ENCODE measurements at places on chromosomes 5 and 9.
A peak's percentile ranks its signal among the peaks of the same experiment; 100 is the strongest.

DNA sequence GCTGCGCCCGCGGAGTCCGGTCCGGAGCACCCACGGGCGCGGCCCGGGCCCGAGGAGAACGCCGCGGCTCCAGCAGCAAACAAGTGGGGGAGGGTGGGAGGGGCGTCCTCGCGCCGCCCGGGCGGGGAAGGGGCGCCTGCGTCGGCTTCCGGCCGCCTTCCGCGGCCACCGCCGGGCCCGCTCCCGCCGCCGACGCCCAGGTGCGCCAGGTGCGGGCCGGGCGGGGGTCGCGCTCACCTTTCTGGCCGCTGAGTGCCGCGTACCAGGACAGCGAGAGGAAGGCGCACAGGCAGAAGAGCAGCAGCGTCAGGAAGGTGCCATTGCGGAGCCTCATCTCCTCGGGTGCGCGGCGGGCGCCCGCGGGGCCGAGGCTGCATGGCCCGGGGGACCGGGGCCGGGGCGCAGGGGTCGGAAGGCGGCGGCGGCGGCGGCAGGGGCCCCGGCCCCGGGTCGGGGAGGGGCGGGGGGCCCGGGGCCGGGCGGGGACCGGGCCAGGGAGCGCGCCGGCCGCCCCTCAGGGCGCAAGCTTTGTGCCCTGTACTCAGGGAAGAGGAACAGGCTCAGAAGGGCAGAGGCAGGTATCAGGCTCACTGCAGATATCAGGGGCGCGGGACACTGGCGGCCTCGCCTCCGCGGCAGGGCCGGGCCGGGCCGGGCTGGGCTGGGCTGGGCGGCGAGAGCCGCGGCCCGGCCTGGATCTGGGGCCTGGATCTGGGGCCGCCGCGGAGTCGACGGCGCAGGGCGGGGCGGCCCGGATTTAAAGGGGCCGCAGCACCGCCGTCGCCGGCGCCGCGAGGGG lies at the start of gene MGAT4B:
TSS of gene MGAT4B (minus strand) at position 617 of the 799 bp plus-strand sequence. CDS start at position 334, 283 bp downstream.
- DNase-seq: no peak

- no peak for DNase-seq
These were observed 29.0 kb downstream of the ADRB2 start for GRCh38 chr5:148855249-148856008.

DNA sequence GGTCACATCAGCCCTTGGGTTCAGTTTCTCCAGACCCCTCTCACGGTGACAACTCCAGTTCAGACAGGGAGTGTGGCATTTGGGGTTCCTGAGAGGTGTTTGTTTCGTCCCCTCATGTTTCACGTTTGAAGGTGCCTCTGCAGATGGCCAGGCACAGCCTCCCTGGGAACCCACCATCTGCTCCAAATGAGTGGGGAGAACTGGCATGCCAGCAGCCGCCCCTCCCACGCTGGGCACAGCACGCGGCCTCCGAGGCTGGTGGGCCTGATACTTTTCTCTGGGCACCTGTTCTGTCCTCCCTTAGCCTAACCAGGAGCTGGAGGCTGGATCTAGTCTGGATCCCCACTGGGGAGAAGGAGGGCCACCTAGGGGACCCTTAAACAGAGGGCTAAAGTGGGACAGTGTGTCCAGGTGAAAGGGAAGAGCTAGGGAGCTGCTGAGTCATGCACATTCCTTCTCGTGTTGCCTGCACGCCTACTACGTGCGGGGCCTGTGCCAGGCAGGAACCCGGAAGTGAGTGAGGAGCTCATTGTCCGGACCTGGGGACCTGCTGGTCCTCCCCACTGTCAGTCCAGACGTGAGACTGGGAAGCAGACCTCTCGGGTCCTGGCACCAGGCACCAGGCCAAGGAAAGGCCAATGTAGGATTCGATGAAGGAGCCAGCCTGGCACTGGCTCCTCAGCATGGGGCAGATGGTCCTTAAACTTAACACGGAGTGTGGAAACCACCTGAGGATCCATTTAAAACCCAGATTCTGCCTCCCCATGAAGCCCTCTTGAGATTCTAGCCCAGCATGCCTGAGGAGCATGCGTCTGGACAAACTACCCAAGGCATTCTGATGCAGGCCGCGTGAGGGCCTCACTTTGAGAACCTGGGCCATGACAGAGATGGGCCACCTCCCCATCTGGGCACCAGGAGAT lies 11.7 kb downstream of the DNM1 start:
- no peak for DNase-seq

GRCh38 chr5:58868931-58869330 lies 286.1 kb downstream of the RAB3C start:
- no peak for DNase-seq

DNA sequence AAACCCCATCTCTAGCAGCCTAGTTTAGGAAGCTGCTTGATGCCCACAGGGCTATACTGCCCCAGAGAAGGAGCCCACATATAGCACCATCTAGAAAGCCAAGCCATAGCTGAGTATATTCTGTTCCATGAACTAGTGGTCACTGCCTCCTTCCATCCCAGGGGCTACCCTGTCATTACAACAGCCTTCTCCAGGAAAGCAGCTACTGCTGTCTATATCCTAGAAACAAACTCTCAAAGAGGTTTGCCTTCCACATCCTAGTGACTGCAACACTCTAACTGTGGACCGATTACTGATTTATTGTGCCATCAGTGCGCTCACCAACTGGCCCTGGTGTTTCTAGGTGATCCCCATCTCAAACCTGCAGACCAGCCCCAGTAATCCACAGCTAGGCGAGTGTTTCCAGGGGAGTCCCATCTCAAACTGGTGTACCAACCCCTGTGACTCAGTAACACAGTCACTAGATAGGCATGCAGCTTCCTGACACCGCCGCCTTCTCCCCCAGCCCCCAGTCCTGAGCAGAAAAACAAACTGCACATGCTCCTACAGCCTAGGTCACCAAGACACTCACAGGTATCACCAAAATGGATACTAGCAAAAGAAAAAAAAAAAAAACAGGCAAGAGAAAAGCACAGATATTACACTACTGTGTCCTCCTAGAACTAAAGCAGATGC lies 14.8 kb downstream of the SPTLC1 start:
- DNase-seq: no peak

- no peak for DNase-seq
These were observed 52.5 kb downstream of the ZFAND5 start for GRCh38 chr9:72312386-72312987.

DNA sequence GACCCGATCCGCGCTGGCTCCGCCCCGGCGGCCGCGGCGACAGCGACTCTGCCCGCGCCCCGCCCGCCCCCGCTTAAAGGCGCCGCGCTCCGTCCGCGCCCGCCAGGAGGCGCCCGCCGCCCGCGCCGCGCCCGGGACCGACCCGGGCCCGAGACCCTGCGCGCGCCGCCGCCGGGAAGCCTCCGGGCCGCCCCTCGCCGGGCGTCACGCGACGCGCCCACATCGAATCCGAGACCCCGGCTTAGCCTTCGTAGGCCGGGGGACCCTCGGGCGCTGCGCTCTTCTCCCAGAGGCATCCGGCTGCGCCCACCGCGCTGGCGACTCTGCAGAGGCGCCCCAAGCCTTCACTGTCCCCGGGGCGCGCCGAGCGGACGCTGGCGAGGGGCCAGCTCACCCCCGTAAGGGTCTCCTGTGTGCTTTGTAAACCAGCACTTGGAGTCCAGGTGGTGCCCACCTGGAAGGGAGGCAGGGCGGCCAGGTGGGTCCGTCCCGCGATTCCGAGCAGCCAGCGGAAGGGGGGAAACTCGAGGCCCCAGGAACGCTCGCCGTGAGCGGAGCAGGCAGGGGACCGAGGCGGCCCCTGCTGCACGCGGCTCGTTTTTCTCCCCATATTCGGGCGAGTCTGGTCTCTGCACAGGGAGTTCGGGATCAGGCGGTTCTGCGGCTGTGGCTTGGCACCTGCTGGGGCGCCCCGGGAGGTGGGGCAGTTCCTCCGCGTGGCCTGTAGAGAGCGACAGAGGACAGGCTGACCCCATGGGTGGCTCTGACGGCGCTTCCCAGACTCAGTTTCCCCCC lies 423 bp upstream of the ABCA2 start:
- DNase-seq: peak; percentile 72

- no peak for DNase-seq
These were observed 74.3 kb upstream of the TGFBR1 start for GRCh38 chr9:99030610-99031109.

GRCh38 chr5:6827526-6828219 lies 114.4 kb downstream of the TENT4A start:
- no peak for DNase-seq

DNA sequence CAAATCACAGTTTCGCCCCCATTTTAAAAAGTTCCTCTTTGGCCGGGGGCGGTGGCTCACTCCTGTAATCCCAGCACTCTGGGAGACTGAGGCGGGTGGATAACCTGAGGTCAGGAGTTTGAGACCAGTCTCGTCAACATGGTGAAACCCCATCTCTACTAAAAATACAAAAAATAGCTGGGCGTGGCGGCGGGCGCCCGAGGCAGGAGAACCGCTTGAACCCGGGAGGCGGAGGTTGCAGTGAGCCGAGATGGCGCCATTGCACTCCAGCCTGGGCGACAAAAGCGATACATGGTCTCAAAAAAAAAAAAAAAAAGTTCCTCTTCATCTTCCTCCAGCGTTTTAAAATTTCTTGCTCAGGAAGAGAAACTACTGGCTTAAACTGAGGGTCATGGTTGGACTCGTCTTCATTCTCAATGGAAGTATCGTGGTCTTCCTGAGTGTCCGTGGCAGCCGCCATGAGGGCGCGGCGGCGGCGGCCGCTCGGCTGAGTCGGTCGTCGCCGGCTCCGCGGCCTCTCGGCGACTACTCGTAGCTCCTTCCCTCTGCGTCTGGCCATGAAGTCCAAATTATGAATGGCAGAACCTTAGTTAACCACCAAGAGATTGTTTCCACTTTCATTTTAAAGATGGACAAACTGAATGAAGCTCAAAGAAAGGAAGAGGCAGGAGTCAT lies 92.1 kb upstream of the NR5A1 start:
- DNase-seq: no peak

GRCh38 chr9:89808076-89808755 lies 203.4 kb downstream of the GADD45G start:
- DNase-seq: peak; percentile 20

- no peak for DNase-seq
These were observed 98.5 kb downstream of the GPR21 start for GRCh38 chr9:123131993-123132392.

DNA sequence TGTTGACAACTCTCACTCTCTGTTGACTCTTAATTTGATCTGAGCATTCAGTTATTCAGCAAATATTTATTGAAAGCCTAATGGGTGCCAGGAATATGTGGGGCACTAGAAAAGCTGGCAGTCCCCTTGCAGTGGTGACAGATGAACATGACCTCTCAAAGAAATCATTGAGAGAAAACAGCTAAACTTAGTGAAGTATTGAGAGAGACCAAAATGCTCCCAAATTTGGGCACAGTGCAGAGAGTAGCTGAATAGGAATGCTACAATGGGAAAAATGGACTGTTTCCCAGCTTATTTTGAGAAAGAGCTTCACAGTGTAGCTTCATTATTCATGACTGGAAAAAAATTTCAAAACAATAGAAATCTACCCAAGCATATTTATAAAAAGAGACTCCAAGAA lies 257.9 kb downstream of the SGCD start:
- no peak for DNase-seq

GRCh38 chr9:93884808-93885207 lies 70.3 kb downstream of the BARX1 start:
- no peak for DNase-seq

DNA sequence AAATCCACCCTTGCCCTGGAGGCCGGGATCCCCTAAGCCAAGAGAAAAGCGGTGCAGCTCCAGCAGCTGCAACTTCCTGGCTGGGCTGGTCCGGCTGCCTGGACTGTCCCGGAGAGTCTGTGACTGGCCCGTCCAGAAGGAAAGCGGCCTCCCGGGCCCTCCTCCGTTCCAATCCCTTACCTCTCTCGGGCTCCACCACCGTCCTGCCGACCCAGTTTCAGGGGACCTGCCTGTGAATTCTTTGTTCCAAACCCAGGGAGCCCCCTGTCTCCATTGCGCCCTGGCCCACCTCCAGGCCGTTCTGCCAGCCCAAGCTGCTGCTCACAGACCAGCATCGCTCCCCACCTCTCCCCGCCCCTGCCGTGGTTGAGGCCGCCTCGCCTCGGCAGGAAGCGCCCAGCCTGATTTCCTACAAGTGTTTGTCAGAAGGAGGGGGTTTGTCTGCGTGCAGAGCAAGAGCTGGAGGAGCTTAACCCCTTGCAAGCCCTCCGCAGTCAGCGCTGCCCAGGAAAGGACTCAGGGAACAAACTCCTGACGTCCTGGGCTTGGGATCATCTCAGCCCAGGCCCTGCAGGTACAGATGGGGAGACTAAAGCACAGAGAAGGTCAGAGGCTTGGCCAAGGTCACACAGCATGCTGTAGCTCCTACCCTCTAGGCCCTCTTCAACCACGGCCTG lies at the start of gene AKNA:
TSS of gene AKNA (minus strand) at position 303 of the 677 bp plus-strand sequence. CDS start 6,649 bp downstream, outside the sequence.
- DNase-seq: peak; percentile 77

DNA sequence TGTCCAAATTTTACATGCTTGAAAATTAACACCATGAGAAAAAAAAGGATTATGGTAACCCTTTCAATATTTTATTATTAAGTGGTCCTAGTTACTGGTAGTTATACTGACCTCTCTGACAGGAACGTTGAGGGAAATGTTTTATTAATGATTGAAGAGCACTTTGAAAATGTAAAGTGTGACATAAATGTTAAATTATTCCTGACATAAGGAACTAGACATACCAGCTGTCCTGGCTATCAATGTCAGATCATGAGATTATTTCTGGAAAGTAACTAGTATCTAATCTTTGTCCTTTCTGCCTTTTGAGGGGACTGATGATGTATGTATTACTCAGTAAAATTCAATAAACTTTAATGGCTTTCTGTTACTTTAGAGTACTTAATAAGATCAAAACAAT lies 1538.5 kb upstream of the CDH6 start:
- no peak for DNase-seq

- no peak for DNase-seq
These were observed 881.4 kb downstream of the DNAH5 start for GRCh38 chr5:13063088-13063487.

- DNase-seq: no peak
These were observed 1359.4 kb downstream of the EFNA5 start for GRCh38 chr5:106311230-106311915.

DNA sequence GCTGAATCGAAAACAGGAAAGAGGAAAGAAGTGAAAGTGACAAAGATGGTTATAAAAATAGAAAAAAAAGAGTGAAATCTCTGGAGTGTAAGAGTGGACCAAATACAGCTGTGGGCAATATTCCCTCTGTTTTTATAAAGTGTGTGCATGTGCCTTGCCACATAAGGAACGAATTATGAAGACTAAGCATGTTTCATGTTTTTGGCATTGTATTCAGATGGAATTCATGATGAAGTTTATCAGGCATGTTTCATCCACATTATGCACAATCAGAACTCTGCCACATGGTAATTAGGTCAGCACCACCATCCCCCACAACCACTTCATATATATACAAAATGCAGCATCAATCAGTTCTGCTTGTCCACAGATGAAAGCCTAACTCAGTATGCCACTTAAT lies 348.0 kb downstream of the ZNF608 start:
- no peak for DNase-seq

DNA sequence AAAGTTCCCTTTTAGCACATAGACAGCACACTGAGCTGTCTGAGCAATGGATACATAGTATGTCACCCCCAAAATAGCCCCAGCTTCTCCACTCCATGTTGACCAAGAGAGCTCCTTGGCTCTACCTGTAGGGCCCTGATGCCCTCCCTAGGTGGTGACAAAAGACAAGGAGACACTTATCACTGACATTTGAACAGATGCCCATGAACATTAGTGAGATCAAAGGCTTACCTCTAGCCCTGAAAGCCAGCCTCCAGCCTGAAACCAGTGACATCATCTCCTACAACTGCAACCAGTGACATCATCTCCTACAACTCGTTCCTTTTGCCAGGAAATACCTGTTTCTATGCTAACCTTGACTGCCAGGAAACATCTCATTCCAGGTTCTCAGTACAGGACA lies 122.7 kb downstream of the FSTL4 start:
- no peak for DNase-seq

- no peak for DNase-seq
These were observed 40.4 kb upstream of the SYNPO start for GRCh38 chr5:150599917-150600511.

GRCh38 chr5:76763136-76763535 lies 47.2 kb downstream of the F2R start:
- DNase-seq: no peak

All from KG1 (cell line).